ENCODE measurements at places on chromosomes 6 and 20.

DNA sequence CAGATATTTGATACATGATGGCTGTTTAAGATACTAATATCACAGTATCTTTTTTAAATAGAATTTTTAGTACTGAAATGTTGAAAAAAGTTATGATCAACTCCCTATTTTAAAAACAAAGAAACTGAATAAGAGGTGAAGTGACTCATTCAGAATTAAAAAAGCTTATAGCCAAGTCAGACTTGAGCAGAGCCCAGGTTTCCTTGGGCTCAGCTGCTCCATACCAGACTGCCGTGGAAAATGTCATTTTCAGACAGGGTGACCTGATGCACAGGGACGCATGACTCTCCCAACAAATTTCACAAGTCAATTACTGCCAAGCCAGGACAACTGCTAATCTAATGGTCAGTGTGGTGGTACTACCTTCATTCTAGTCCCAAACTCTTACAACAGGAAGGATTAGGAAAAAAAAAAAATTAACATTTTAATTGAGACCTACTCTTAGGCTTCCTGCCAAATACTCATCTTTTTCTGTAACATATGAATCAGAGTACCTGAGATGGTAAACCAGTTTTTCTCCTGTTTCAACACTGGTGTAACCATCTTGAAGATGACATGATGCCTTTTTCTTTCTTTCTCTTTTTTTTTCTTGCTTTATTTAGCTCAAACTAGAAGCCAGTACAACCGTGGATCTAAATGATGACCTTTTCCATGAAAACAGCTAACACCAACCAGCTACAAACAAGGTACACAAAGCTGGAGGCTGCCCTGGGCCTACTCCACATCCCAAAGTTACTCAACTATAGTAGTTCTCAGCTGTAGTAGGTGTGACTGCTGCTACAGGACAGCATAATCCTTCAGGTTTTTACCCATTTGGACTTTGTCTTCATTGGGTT is 30.5 kb downstream of the SLC22A23 start:
- no peak for DNase-seq

GRCh38 chr20:16123623-16124022 is 449.6 kb downstream of the KIF16B start:
- DNase-seq = no peak

GRCh38 chr20:4883546-4883945 is 117.8 kb downstream of the SLC23A2 start:
- no peak for DNase-seq

DNA sequence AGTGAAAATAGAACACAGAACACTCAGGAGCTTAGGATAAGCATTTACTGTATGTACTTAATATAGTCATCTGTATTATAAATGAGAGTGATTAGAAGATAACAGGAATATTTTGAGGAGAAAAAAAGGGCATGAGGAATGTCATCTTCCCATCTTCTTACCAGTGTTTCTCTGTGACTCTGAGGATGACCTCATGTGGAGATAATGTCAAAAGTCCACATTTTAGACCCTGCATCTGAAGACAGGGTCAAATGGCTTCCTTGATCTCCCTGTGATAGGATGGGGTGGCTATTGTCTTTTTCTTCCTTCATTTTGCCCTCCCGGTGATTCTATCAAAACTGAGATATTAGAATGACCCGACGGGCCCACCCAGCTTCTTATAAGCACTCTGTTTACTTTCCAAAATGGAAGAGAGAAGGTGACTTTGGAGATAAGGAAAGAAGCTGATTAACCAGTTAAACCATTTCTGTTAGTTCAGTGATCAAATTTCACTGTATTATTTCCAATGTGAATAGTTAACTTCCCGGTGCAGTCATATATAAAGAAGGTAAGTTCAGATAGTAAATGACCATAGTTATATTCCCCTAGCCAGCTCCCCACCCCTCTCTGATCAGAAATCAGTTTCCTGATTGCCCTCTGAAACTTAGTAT is 115.7 kb upstream of the SALL4 start:
- DNase-seq = no peak

DNA sequence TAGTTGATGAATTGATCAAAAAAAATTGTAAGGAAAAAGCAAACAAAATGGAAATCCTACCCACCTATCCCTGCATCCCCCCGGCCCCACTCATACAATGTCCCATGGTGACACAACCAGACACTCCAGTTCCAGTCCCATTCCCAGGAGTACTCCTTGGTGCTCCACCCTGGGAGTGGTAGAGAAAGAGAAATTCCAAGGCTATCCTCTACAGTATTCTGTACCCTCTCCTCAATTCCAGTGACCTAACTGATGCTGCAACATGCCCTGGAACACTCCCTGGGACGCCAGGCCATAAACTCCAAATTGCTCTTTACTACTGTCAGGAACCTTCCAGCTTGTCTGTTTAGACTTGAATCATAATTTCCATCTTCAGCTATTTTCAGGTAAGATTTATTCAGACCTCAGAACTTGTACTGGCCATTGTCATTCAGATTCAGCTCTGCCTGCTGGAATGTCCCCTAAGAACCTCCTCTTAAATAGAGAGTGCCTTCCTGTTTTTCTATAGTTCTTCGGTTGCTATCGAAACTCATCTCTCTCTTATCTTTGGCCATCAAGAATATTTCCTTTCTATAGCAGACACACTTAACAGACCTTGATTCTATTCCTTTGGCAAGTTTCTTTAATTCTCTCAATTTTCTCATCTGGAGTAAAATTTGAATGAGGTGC is 8.7 kb downstream of the GPX6 start:
- no peak for DNase-seq

- no peak for DNase-seq
Observed at GRCh38 chr6:27143474-27144026, 104.0 kb upstream of the PRSS16 start.

GRCh38 chr6:13094781-13095425 is 233.4 kb downstream of the TBC1D7 start:
- DNase-seq = no peak

DNA sequence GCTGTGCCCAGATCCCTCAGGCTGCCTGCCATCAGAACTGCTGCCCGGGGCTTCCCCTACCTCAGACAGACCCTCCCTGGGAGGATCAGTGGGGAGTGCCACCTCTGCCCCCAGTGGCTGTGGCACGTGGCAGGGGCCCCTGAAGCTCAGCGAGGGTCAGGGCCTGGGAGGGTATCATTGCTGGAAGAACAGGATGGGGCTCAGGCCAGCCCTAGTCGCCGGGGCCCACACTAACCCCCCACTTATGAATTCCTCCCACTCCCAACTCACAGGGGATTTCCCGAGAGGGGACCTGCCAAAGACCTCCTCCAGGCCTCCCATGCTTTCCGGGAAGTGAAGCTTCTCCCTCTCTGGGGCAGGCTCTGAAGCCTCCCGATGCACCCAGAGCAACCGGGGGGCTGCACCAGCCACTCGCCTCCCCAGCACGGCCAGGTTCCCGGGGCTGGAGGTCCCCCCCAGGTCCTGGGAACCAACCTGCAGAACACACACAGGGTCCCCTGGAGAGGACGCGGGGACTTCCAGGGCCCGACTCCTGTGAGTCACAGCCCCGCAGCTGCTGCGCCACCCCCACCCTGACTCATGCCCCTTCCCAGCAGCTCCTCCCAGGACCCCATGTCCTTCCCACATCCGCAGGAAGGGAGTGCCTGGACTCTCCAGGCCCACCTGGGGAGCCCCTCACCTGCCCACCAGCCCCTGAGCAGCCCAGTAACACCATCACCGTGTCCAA is 2.5 kb downstream of the TNFRSF6B start:
- no peak for DNase-seq

DNA sequence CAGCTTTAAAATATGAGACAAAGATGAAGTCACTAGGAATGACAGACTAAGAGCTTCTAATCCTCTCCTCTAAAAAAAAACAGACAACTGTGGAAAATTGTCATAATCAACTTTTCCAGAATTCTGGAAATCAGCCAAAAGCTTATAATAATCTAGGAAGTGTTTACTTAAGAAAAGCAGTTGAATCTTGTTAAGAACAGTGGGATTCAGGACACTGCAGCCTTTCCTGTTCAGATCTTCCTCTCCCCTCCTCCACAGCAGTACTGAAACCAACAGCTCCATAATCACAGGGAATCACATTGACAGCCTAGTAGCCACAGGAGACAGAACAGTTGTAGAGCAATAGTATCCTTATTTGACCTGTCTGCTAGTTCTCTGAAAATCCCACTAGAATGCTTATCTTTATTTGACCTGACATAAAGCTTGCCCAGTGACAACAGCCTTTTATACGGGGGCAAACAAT is 41.6 kb downstream of the IBTK start:
- DNase-seq = no peak

GRCh38 chr6:159943968-159944598 is 24.8 kb upstream of the IGF2R start:
- DNase-seq = no peak
